T-helper 17 cell (primary cell): ENCODE measurements at places on chromosomes 11 and 22. TPM values are rescaled to one million over a fixed set of nuclear protein-coding genes. Genes with fewer than 3 reads are reported as not detected.

Gene CEND1
- 0.63 TPM for total RNA-seq

Gene TPBGL
- total RNA-seq, result 0.60 TPM

Gene RTN4R
- 2.1 TPM for total RNA-seq

Gene AQP11
- not detected for total RNA-seq

Gene KLHL22
- total RNA-seq, result 28.1 TPM

- DNase-seq, result no peak
Measured at GRCh38 chr11:130212431-130212961, 52.9 kb downstream of the ST14 start.

DNA sequence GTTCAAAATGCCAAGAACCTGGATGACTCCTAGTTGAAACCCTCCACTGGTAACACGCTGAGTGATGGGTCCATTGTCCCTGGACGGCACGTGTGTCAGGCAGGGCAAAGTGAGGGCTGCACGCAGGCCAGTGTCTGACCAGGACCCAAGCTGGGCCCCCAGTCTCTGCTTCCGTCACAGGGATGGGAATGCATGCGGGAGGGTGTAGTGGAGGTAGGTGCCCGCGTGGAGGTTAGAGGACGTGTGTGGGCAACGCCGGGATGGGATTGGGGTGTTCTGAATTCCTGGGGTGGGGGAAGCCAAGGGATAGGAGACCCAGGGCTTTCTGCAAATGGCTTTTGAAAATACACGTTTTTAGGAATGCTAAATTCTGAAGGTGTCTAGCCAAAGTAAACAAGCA lies 943.3 kb downstream of the BRD1 start:
- DNase-seq, result no peak

DNA sequence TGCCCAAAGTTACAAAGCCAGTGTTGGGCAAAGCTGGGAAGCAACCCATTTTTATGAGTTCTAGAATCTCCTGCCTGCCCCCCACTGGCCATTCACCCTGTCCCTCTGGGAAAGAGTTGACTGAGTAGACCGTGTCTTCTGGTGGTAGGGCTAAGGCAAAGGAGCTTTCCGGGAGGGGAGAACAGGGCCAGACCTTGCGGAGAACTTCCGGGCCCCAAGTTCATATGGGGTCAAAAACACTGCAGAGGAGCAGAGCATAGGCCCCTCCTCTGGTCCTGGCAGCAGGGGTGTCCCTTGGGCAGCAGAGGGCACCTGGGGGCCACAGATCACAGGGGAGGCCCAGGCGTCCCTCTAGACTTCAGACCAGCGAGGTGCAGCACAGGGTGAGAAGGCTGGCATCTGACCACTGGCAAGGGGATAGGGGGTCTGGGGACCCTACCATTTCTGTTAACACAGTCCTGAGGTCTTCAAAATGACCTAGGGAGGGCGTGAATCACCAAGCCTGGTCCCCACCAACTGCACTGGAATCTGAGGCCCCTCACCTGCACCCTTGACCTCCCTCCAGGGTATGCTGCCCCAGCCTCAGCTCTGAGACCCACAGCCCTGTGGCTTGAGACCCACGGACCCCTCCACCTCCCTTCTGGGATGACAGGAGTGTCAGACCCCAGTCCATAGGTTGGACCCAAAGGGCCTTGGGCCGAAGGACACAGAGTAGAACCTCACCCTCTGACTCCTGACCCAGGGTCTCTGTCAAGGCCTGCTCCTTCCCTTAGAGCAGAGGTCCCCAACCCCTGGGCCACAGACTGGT lies 1.3 kb upstream of the ARAP1 start:
- DNase-seq, result no peak

- DNase-seq, result peak; percentile 97
Measured at GRCh38 chr11:62805076-62805892, at the start of gene NXF1. Gene NXF1, minus strand, starts transcription at chr11:62805440. Its CDS starts 84 bp downstream, at chr11:62805356.

GRCh38 chr11:122979103-122979814 lies 2.4 kb downstream of the BSX start:
- DNase-seq, result no peak

- no peak for DNase-seq
Measured at GRCh38 chr11:35414311-35414710, 5.0 kb downstream of the SLC1A2 start.

DNA sequence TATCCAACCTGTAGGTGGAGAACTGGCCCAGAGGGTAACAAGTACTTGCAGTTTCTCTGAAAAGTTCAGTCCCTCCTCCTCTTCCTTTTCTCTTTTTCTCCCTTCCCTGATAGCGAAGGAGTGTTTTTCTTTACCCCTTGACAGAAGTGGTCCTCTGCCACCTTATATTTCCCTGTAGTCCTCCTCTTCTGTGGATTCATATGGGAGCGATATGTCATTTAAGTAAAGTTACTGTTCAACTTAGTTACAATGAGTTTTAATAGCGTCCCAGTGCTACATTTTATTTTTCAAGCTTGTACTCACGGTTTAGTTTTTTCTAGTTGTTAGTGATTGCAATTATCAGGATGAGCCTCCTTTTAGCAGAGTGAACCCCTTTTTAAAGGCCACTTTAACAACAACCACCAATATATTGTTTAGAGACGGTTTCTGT lies 1.4 kb downstream of the PCF11 start:
- no peak for DNase-seq

GRCh38 chr22:38471237-38471636 lies 3.3 kb downstream of the KDELR3 start:
- DNase-seq, result no peak

GRCh38 chr11:73260127-73260457 lies 12.0 kb upstream of the P2RY6 start:
- no peak for DNase-seq

DNA sequence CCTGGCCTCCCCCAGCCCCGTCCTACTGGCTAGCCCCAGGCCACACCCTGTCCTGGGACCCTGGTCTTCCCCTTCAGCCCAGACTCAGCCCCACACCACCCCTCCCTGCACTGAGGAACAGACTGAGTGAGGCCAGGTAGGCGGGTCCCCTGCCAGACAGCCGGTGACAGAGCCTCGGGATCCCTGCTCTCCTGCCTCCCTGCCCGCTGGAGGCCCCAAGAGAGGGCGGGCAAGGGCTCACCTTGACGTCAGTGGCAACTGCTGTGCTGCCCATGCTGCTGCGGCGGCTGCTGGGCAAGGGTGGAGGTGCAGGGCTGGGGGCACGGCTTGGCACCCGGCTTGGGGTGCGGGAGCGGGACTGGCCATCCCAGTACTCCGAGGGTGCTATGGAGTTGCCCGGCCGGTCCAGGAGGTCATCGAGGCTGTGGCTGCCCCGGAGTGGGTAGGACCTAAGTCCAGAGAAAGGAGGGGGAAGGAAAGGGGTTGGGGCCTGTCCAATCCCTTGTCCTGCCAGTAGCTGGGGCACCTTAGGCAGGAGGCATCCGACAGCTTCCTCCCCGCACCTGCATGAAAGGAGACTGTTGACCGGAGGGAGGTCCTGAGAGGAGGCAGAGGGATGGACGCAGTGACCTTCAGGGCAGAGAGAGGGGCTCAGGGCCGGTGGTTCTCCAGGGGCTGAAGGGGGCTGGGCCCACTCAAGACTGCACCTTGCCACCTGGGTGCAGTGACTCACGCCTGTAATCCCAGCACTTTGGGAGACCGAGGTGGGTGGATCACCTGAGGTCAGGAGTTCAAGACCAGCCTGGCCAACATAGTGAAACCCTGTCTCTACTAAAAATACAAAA lies 2.2 kb upstream of the SLC16A8 start:
- no peak for DNase-seq

- no peak for DNase-seq
Measured at GRCh38 chr11:80103142-80103859, 662.5 kb upstream of the TENM4 start.

DNA sequence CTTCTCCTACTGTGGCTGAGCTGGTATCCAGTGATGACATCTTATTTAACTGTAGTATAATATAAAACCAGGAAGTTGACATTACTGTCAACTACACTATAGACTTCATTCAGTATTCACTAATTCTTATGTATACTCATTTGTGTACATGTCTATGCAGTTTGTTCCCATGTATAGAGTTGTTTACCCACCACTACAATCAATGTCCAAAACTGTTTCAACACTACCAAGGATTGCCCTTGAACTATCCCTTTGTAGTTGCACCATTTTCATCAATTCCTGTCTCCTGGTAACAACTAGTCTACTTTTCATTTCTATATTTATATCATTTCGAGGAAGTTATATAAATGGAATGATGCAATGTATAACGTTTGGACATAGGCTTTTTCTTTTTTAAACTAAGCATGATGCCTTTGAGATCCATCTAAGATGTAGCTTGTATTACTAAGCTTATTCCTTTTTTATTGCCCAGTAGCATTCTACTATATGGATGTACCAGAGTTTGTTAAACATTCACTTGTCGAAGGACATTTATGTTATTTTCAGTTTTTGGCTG lies 39.2 kb downstream of the TMEM135 start:
- no peak for DNase-seq

DNA sequence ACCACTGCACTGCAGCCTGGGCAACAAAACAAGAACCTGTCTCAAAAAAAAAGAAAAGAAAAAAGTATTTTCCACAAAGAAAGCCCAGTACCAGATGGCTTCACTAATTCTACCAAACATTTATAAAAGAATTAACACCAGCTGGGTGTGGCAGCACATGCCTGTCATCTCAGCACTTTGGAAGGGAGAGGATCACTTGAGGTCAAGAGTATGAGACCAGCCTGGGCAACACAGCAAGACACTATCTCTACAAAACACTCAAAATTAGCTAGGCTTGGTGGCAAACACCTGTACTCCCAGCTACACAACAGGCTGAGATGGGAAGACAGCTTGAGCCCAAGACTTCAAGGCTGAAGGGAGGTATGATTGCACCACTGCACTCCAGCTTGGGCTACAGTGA lies 20.1 kb downstream of the RSF1 start:
- DNase-seq, result no peak

DNA sequence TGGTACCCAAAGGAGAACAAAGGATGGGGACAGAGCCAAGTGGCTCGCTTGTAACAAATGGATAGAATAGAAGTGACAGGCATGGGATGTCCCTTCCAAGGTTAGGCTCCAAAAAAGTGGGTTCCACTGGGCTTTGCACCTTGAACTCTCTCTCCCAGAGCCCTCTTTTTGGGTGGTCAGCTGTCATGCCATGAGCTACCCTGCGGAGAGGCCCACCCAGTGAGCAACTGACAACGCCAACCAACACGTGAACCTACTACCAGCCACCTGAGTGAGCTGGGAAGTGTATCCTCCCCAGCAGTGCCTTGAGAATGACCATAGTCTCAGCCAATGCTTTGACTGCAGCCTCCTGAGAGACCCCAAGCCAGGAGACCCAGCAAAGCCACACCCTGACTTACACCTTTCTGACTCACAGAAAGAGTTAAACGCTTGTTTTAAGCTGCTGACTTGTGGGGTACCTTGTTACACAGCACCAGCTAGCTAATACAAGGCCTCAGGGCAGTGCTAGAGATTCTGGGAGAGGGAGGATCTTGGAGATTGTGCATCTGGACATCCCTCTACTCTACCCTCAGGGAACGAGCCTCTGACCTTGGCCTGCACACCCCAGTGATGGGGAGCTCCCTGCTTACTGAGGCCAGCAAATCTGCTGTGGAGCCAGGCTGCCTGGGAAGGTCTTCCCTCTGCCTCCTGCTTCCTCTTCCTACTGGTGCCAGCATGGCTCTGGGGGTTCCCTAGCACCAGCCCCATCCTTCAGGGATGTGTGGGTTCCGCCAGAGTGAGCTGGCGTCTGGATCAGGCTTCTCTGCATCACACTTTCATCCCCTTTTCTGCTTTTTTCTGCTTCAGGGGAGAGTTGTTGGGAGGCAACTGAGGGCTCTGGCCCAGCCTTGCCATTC lies 29.1 kb upstream of the RFPL3 start:
- DNase-seq, result no peak

DNA sequence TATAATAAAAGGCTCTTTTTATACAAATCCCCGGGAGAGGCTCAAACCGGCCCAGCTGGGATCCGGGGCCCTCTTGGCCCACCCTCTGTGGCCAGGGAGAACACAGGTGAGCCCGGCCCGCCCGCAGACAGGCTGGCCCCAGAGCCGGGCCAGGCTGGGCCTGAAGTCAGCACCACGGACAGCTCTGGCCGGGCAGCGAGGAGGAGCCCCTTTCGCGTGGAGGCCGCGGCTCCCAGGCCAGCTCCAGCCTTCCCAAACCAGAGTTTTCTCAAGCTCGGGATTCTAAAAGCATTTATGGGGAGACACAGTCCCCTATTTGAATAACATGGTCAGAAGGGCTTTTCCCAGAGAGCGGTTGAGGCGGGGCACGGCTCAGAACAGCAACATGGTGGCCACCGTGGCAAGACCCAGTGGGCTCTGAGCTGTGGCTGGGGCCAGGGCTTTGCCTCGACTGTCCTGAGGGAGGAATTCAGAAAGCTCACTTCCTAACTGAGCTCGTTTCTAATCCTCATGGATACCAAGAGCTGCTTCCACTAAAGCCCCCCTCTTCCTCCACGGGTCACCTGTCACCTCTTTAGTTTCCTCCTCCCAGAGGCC lies 115.4 kb downstream of the BRD1 start:
- no peak for DNase-seq

GRCh38 chr22:29801153-29801552 lies 34.0 kb downstream of the UQCR10 start:
- no peak for DNase-seq

DNA sequence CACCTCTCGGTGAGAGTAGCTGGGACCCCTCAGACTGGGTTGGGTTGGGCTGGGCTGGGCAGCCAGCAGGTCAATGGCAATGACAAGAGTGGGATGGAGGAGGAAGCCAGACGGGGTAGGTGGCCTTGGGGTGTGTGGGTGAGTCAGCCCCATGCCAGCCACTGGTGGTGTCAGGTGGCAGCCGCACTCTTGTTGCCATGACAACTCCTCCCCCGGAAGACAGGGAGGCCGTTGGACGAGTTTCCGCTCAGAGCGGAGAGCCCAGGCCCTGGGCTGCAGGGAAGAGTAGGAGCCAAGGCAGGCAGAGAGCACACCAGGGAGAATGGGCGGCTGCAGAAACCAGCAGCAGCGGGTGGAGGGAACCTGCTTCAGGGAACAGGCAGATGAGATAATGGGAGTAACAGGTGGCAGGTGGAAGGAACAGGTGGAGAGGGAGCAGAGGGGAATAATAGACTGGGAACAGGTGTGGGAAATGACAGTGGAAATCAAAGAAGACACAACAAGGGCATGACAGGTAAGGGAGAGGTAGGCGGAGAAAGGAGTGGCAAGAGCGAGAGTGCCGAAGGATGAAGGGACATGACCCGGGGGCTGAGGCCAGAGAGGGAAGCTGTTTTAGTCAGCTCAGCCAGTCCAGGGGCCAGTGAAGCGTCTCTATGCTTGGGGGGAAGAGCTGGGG lies 8.7 kb downstream of the SPTBN2 start:
- DNase-seq, result no peak
